ENCODE measurements at places on chromosomes 2 and 18.

- no peak for DNase-seq
Measured at GRCh38 chr18:77765468-77765867, 515.8 kb downstream of the GALR1 start.

- DNase-seq = no peak
Measured at GRCh38 chr2:105610576-105611332, 134.0 kb upstream of the NCK2 start.

- no peak for DNase-seq
Measured at GRCh38 chr2:71811157-71811556, 336.5 kb downstream of the CYP26B1 start.

DNA sequence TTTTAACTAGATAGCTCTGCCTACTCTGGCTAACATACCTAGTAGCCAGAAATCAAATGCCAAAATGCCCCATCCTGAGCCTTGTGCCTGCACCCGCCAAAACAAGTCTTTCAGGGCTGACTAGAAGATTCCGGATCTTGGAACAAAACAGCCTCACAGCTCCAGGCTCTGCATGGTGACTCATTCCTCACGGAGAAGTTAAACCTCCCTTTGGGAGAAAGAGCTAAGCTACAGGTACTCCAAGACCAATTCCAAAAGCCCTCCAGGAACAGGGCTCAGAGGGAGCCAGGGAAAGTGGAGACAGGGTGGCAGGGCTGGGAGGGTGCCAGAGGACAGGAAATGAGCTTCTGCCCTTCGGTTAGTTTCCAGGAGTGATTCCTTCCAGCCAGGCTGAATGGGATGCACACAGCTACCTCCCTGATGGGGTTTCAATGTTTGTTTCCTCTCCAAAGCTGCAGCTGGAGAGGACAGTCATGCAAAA is 295.6 kb downstream of the TNS1 start:
- DNase-seq = peak; percentile 72

All from ascending aorta (tissue), 2 donors.